ENCODE measurements at places on chromosomes 13 and 19. TPM values are rescaled to one million over a fixed set of nuclear protein-coding genes. Genes with fewer than 3 reads are reported as not detected.

Gene TNFSF9
- total RNA-seq = 2.3 TPM

Gene FAM124A
- 0.30 TPM for total RNA-seq

GRCh38 chr13:105426441-105426840, 1109.0 kb downstream of the EFNB2 start:
- no peaks in the 10 kb centered on the region for H3K4me1 ChIP-seq
- no peak for DNase-seq
- peaks cover 4% of the 10 kb centered on the region for H3K27me3 ChIP-seq

DNA sequence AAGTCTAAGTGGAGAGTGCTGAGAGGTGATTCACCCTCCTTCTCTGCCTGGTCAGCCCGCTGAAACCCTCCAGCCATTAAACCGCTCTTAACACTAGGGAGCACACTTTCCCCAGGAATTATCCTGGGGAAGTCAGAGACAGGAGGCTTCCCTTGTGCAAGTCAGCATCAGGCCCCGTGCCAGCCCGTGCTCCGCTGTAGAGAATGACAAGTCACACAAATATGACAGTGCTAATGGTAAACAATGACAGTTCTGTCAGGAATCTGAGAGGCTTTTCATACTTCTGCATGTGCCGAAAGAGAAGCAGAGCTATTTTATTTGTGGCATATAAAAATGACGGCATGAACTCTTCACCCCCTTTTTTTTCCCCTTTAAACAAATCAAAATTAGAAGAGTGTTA, 816.9 kb upstream of the SLC10A2 start:
- H3K27me3 ChIP-seq = peaks cover 3% of the 10 kb centered on the region
- H3K36me3 ChIP-seq = no peaks in the 10 kb centered on the region
- H3K4me1 ChIP-seq = no peaks in the 10 kb centered on the region

GRCh38 chr19:51002542-51003311, 1.3 kb upstream of the KLK8 start:
- H3K27ac ChIP-seq = no peak overlapping the region
- no peaks in the 10 kb centered on the region for H3K36me3 ChIP-seq
- peaks cover 63% of the 10 kb centered on the region for H3K27me3 ChIP-seq

DNA sequence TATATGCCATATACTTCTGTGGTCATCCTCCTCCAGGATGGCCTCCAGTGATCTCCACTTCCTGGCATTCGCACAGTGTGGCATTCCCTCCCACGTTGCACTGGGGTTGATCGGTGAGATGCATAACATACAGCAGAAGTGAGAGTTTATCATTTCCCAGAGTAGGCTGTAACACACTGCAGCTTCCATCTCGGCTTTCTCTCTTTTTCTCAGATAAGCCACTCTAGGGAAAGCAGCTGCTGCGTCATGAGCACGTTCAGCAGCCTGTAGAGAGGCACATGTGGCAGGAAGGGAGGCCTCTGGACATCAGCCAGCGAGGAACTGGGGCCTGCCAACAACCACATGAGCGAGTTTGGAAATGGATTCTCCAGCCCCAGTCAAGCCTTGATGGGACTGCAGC, 807.1 kb downstream of the DIAPH3 start:
- no peak for DNase-seq
- no peaks in the 10 kb centered on the region for H3K36me3 ChIP-seq
- H3K4me3 ChIP-seq = no peak overlapping the region

GRCh38 chr13:102295316-102296048, 106.4 kb downstream of the FGF14 start:
- H3K27ac ChIP-seq = no peak overlapping the region
- no peak overlapping the region for H3K4me3 ChIP-seq
- H3K4me1 ChIP-seq = no peaks in the 10 kb centered on the region
- H3K36me3 ChIP-seq = no peaks in the 10 kb centered on the region

DNA sequence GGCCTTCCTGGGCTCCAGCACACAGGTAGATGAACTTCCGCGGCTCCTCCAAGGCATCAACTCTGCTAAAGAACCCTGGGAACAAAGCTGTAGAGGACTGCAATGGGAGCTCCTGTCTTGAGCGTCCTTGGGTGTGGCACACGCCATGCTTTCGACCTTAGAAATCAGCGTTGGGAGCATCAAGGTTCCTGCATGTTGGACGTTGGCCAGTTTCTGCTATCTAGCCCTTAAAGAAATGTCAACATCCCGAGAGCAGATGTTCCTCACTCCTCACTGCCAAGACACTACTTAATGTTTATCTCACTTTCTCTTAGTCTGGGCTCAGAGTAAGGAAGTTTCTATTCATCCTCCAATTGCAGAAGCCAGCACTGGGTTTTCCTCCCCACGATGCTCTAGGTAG, 70.6 kb upstream of the MEDAG start:
- peaks cover 13% of the 10 kb centered on the region for H3K27me3 ChIP-seq
- no peaks in the 10 kb centered on the region for H3K36me3 ChIP-seq
- H3K4me1 ChIP-seq = peaks cover 2% of the 10 kb centered on the region
- no peak for DNase-seq
- H3K27ac ChIP-seq = no peak overlapping the region

DNA sequence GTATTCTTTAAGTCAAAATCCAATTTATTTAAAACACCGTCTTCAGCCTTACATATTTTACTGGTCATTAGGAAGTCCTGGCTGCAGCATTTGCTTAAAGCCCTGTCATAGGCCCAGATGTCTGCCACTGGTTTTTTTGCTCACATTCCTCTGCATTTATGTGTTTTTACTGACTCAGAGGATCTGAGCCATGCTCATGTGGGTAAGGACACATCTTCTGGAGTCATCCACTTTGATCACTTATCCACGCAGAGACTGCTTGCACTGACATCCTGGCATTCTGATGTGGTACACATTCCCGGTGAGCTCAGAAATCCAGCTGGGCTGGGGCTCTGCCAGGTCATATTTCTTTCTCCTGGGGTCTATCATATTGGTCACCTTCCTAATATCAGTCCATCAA, 531.7 kb upstream of the ARGLU1 start:
- H3K27ac ChIP-seq = no peak overlapping the region
- no peaks in the 10 kb centered on the region for H3K27me3 ChIP-seq
- H3K4me1 ChIP-seq = no peaks in the 10 kb centered on the region
- H3K36me3 ChIP-seq = no peaks in the 10 kb centered on the region
- no peak overlapping the region for H3K4me3 ChIP-seq
- DNase-seq = no peak

- H3K27ac ChIP-seq = no peak overlapping the region
- H3K36me3 ChIP-seq = no peaks in the 10 kb centered on the region
- H3K4me1 ChIP-seq = no peaks in the 10 kb centered on the region
These were observed 75.7 kb upstream of the KCTD15 start for GRCh38 chr19:33720691-33721682.

- H3K27ac ChIP-seq = peak overlapping the region; percentile 67
- H3K36me3 ChIP-seq = peaks cover 32% of the 10 kb centered on the region
- DNase-seq = no peak
- H3K4me1 ChIP-seq = peaks cover 11% of the 10 kb centered on the region
These were observed 2.4 kb upstream of the SPIB start for GRCh38 chr19:50416034-50416977.

All from activated naive CD8-positive, alpha-beta T cell treated with anti-CD3 and anti-CD28 coated beads for 36 hours (primary cell).